WTC11 (cell line): ENCODE measurements at places on chromosomes 4 and X.

- DNase-seq: no peak
These were observed 265.5 kb upstream of the FTHL17 start for GRCh38 chrX:31337332-31337731.

DNA sequence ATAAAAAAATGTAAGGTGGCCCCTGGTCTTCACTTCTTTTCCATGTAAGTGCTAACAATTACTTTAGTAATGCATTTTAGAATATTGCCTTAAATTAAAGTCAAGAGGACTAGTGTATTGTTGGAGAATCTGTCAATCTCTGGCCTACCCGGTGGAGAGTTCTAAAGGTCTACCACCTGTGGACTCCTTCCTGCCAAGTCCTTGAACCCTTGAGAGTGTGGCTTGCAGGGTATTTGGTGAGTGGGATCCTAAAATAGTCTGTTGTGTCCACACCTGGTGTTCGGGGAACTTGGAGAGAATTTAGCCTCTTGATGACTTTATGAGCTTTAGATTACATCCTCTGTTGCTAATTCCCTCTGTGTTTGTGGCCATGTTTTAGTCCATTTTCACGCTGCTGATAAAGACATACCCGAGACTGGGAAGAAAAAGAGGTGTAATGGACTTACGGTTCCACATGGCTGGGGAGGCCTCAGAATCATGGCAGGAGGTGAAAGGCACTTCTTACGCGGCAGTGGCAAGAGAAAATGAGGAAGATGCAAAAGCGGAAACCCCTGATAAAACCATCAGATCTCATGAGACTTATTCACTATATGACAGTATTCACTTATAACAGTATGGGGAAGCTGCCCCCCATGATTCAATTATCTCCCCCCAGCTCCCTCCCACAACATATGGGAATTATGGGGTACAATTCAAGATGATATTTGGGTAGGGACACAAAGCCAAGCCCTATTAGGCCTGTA is 23.8 kb downstream of the DDIT4L start:
- no peak for DNase-seq

GRCh38 chrX:121958886-121959285 is 911.5 kb downstream of the GLUD2 start:
- no peak for DNase-seq

DNA sequence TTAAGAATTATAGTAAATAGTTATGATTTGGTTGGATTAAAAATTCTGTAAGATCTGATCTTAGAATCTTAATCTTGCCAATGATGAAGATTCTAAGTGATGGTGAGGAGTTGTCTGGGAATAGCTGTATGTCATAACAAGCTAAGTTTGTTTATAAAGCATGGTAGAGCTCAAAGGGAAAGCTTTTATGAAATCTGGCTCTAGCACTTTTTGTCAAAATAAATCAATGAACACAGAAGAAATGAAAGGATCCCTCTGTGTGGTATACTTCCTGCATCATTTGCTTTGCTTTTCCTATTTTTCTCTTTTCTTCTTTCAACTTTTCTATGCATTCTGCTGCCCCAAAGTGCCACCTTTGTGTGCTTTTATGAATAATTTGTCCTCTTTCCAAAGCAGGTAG is 193.5 kb upstream of the FAT1 start:
- no peak for DNase-seq

- no peak for DNase-seq
These were observed 70.9 kb upstream of the CBR4 start for GRCh38 chr4:169080981-169081380.

DNA sequence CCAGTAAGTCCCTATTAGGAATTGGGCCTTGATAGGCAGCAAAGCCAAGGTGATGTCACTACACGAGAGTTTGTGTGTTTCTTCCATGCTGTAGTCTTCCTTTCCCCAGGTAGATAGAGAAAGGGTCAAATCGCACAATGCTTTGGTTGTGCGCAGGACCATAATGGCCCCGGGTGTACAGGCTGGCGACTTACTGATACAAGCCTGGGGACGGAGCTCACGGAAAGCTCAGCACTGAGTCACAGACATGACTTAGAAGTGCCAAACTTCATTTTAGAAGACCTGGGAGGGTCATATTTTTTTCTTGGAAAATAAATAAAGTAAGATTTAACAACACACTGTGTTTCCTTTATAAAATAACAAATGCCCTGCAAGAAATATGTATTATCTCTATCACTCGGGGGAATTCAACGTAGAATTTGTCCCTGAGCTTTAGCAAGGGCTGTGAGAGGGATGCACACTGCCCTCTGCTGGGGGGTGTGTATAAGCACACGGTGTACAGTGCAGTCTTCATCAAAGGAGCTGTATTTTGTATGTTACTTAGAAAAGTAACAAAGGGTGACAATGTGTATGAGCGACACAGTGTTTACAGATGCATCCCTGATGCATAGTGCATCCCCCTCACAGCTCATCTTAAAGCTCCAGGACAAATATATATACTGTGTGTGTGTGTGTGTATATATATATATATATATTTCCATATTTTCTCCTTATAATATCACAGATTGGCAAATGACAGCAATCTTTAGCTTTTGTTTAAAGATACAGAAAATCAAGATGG is 254.5 kb upstream of the VEGFC start:
- peak; percentile 72 for DNase-seq

DNA sequence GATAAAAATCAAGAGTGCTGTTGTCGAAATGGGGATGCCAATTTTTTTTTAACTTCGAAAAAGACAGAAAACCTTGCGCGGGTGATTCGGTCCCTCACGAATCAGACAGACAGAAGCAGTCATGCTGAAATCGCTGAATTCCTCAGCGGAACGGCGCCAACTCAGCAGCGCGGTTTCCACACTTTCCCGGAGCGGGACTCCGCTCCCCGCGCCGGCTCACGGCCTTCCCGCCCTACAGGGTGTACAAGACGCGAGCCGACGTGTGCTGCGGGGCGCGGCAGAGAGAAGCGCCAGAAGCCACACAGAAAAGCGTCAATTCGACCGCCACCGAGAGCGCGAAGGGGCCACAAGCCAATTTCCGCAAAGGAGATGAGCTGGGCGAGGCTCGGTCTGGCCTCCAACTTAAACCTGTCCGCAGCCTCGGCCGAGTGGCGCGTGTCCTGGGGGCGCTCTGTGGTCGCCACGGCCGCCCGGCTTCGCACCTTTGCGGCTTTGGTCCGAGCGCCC is 1.3 kb downstream of the NEXMIF start:
- peak; percentile 15 for DNase-seq

DNA sequence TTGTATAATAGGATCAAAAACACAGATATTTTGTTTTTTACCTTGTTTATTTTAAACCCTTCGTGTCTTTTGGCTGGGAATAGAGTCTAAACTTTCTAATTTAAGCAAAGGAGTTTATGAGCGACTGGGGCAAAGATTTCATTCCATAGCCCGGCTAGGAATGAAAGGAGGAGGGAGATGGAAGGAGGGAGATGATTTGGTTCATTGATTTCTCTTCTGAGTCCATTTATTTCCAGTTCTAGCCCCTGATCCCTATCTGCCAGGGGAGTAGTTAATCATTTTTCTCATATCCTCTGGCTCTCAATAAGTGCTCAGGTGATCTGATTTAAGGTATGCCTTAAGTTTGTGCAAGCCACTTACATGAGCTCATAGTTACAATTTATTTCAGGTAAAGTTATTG is 120.0 kb downstream of the SPRY1 start:
- DNase-seq: no peak

GRCh38 chrX:22313766-22314165 is 41.1 kb downstream of the CBLL2 start:
- DNase-seq: no peak

GRCh38 chr4:188444500-188444899 is 305.3 kb downstream of the TRIML1 start:
- no peak for DNase-seq

GRCh38 chr4:10722957-10723356 is 38.4 kb upstream of the CLNK start:
- no peak for DNase-seq

- no peak for DNase-seq
These were observed 163.1 kb downstream of the PALLD start for GRCh38 chr4:168659741-168660465.

GRCh38 chr4:180081072-180081471 is 2162.1 kb upstream of the TENM3 start:
- no peak for DNase-seq

DNA sequence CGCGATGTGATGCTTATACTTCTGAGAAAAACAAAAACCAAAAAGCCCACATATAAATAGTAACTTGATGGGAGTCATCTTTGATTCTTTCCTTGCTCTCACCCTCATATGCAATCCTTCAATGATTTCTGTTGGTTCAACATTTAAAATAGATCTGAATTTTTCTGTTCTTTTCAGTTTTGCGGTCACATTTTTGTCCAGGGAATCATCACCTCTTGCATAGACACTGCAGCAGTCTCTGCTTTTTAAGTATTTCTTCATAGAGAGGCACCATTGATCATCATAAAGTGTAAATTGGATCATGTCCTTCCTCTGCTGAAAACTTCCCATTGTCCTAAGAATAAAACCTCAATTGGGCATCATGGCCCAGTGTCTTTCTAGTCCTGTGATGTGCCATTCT is 81.1 kb upstream of the SLC4A4 start:
- no peak for DNase-seq

GRCh38 chr4:7531640-7531994 is 96.9 kb upstream of the PSAPL1 start:
- peak; percentile 36 for DNase-seq

DNA sequence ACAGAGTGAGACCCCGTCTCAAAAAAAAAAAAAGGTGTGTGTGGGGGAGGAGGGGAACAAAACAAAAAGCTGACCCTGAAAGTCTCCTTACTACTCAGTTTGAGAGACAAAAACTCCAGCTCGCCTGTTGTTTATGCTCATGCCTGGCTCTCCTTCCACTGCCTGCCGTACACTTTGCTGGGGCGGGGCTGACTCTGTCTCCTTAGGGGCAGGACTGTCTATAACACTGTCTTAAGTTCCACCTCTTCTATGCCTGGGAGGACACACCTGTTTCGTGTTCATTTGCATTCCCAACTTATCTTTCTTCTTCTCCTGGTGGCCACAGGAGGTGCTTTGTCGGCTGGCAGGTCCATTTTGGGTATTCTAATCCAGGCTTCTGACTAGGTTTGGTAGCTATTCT is 81.4 kb downstream of the MTNR1A start:
- DNase-seq: no peak

DNA sequence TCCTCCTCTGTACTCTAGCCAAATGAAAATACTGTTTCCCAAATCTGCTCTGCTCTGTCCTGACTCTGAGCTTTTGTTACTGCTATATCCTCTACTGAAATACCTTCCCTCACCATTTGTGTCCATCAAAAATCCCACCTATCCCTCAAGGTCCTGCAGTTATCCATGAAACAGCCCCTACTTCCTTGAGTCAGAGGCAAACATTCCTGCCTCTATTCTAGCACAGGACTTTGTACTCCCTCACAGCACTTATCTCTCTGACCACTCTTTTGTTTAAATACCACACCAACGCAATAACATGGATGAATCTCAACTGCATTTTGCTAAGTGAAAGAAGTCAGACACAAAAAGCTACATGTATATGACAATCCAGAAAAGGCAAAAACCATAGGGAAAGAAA is 10.5 kb upstream of the RNF128 start:
- no peak for DNase-seq

- DNase-seq: no peak
These were observed 216.6 kb upstream of the SLC7A11 start for GRCh38 chr4:138458751-138459150.

- DNase-seq: no peak
These were observed 47.8 kb upstream of the DDX53 start for GRCh38 chrX:22952010-22952409.

DNA sequence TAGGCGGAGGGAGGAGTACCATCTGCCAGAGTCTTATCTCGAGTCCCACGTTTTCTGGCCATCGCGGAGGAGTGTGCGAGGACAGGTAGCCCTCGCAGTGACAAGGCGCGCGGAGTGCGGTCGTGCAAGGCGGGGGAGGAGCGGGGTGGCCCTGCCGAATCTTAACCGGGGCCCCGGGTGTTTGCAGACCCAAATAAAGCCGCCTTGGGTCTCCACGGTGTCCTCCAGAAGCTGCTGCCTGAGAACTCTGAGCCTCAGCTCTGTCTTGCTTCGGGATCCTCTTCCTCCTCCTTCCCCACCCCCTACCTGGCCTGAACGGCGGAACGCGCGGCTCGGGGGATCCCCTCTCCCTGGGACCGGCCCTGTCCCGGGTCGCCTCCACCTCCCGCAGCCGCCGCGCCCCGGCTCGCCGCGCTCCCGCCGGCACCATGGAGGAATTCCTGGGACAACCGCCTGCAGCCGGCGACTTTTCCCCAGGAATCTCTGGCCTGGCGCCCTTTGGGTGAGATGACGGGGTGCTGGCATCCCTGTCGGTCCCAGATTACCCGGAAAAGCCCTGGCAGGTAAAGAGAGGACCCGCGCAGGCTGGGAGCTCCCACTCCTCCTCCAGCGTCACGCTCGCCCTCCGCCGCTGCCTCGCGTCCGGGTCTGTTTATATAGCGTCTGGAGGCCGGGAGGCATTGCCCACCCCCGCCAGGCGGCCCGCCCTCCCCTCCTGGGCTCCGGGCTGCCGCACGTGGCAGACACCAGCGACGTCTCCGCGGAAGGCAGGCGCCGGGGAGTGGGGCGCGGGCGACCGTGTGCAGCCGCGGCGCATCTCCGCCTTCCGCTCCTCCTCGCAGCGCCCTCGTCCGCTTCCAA is at the start of gene GALNTL6:
TSS of gene GALNTL6 (plus strand) at position 740 of the 861 bp plus-strand sequence.
- DNase-seq: peak; percentile 48

DNA sequence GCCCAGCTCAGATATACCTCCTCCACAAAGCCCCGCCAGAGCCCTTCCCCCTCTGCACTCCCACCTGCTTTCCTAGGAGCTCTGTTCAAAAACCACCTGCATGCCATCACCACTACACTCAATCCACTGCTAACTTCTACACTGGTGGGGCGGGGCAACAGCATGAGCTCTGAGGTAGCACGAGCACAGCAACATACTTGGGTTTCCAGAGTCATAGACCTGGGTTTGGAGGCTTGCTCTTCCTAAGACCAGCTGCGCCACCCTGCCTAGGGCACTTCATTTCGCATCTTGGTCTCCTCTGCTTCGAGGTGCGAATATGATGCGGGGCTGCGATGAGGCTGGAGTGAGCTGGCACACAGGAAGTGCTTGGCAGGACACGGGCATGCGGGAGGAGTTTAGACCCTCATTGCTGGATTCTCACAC is 3.6 kb downstream of the SASH3 start:
- no peak for DNase-seq

DNA sequence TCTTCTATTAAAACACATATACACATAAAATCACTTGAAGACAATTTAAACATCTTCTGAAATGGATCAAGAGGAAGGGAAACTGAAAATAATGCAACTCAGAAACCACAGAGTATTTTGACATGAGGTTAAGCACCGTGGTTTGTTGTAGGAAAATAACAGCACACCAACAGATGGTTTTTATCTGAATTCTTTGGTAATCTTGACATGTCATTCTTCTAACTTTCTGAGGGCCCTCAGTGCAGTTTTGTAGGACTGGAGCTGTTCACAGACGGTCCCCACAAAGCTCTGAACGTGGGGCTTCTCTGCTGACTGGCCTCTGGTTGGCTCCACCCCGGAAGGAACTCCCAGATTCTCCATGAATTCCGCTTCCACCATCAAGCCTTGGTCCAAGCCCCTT is 16.0 kb upstream of the TLR8 start:
- no peak for DNase-seq

DNA sequence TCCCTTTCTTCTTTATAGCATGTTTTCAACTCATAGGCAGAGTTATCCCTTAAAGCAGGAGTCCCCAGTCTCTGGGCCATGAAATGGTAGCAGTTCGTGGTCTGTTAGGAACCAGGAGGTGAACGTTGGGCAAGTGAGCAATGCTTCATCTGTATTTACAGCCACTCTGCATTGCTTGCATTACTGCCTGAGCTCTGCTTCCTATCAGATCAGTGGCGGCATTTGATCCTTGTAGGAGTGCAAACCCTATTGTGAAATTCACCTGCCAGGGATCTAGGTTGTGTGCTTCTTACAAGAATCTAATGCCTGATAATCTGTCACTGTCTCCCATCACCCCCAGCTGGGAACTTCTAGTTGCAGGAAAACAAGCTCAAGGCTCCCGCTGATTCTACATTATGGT is 39.8 kb downstream of the DTHD1 start:
- no peak for DNase-seq
